Thyroid gland (tissue), 4 donors: ENCODE measurements at places on chromosomes 5 and 9. TPM values are rescaled to one million over a fixed set of nuclear protein-coding genes. Genes with fewer than 3 reads are reported as not detected.

Gene GADD45G
- total RNA-seq = 11.7 TPM

Gene ENTPD2
- total RNA-seq = 0.22 TPM

Gene ABCA1
- 18.3 TPM for total RNA-seq

Gene CTXN3
- not detected for total RNA-seq

Gene CFAP77
- not detected for total RNA-seq

DNA sequence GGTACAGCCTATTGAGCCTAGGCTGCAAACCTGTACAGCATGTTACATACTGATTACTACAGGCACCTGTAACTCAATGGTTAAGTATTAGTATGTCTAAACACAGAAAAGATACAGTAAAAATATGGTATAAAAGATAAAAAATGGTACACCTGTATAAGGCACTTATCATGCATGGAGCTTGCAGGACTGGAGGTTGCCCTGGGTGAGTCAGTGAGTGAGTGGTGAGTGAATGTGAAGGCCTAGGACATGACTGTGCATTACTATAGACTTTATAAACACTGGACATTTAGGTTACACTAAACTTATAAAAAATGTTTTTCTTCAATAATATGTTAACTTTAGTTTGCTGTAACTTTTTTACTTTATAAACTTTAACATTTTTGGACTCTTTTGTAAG, 171.3 kb downstream of the SLC28A3 start:
- DNase-seq = no peak

DNA sequence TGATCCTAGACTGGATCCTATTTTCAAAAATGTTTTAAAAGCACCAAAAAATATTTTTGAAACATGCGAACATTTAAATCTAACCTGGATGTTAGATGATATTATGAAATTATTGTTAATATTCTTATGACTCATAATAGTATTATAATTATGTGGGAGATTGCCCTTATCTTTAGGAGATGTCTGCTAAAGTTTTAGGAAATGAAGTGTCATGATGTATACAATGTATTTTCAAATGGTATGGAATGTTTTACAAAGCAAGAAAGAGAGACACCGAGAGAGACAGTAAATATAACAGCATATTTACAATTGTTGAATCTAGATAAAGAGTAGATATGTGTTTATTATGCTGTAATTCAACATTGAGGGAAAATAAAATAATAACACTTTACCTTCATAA, 455.9 kb downstream of the ACTL7B start:
- no peak for DNase-seq

DNA sequence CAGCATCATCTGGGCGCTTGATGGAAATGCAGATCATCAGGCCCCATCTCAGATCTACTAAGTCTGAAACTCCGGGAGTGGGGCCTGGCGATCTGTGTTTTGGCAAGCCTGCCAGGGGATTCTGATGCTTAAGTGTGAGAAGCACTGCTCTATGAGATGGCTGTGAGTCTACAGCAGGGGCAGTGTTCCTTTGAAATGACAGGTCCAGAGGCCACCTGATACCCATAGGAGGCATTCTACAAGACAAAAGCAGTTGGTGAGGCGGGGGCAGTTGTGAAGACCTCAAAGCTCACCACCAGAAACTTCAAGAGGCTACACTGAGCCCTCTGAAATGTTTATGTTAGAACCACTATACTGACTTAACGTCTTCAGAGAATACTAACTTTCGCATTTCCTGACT, 86.9 kb upstream of the SPATA31D4 start:
- no peak for DNase-seq

GRCh38 chr5:43773478-43773844, 170.5 kb downstream of the NNT start:
- no peak for DNase-seq

GRCh38 chr9:135827866-135828580, 79.3 kb downstream of the CAMSAP1 start:
- no peak for DNase-seq

GRCh38 chr5:68732251-68732650, 361.6 kb upstream of the SLC30A5 start:
- no peak for DNase-seq

GRCh38 chr9:130837002-130837511, 2.0 kb downstream of the ABL1 start:
- no peak for DNase-seq

DNA sequence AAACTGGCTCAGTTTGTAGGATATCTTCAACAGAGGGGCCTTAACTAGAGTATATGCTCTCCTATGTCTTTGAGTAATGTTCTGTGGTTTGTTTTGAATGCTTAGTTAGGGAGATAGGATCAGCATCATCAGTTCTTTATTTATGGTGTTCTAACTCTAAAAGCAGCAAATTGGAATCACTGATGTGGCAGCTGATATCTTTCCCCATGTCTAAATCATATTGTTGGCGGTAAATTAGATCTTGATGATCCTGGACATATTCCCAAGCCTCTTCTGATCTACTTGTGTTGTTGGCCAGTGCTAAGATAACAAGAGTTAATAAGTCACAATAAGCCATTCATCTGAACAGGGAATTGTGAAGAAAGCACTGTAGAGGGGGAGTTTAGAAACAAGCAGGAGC, 332.4 kb upstream of the DAB2 start:
- no peak for DNase-seq

DNA sequence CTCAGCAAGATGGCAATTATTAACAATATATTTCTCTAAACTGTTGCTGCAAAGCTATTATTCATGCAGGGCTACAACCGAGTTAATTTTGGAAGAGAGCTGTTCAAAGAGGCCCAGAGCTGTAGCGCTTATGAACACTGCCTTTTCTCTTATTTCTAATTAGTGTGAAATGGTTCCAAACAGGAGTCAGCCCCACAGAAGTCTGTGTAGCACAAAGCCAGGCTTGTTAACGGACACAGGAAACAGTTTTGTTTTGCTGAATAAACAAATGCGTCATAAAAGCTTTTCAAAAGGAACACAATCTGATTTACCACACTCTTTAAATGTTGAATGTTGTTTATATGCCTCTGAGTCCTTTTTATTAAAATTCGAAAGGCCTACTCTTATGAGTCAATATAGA, 396.5 kb downstream of the ANXA1 start:
- no peak for DNase-seq

- no peak for DNase-seq
Observed at GRCh38 chr9:86238861-86239770, 20.3 kb downstream of the C9orf153 start.
